ENCODE measurements at places on chromosomes 7 and 10.

GRCh38 chr7:1963575-1963974 lies 269.2 kb downstream of the MAD1L1 start:
- DNase-seq = no peak

GRCh38 chr7:34207810-34208209 lies 302.5 kb downstream of the BMPER start:
- no peak for DNase-seq

DNA sequence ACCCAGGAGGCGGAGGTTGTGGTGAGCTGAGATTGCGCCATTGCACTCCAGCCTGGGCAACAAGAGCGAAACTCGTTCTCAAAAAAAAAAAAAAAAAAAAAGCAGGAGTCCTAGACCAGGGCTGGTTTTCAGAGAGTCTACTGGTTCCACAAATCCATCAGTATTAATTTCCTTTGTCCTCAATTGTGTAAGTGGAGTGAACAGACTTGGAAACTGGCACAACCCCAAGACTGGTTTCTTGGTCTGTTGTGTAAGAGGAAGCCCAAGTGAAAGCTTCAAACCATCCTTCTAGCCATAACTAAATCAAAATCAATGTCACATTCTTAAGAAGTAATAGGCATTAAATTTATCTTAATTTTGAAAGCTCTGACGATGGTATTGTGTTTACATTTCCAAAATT lies 213.6 kb downstream of the DGKI start:
- no peak for DNase-seq

- no peak for DNase-seq
These were observed 42.9 kb upstream of the ABI1 start for GRCh38 chr10:26903431-26904217.

- no peak for DNase-seq
These were observed 5.8 kb downstream of the ACSL5 start for GRCh38 chr10:112379635-112380296.

DNA sequence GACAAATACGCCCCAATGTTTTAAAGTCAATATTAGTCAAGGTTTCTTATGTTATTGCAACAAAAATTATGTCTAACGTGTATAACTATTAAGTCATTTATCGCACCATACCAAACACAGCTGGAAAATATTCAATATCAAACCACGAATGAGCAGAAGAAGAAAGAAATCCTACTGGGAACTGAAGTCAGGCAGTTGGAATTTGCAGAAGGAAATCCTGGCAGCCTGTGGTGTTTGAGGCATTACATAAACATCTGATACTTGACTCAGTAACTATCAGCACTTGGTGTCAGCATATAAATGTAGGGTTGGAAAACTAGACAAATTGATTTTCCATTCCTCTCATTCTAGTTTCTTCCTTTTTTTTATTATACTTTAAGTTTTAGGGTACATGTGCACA lies 83.4 kb upstream of the NUPR2 start:
- DNase-seq = no peak

- DNase-seq = peak; percentile 92
These were observed 34.4 kb upstream of the AGR3 start for GRCh38 chr7:16916105-16916639.

GRCh38 chr10:109663122-109663521 lies 260.2 kb downstream of the XPNPEP1 start:
- DNase-seq = no peak

DNA sequence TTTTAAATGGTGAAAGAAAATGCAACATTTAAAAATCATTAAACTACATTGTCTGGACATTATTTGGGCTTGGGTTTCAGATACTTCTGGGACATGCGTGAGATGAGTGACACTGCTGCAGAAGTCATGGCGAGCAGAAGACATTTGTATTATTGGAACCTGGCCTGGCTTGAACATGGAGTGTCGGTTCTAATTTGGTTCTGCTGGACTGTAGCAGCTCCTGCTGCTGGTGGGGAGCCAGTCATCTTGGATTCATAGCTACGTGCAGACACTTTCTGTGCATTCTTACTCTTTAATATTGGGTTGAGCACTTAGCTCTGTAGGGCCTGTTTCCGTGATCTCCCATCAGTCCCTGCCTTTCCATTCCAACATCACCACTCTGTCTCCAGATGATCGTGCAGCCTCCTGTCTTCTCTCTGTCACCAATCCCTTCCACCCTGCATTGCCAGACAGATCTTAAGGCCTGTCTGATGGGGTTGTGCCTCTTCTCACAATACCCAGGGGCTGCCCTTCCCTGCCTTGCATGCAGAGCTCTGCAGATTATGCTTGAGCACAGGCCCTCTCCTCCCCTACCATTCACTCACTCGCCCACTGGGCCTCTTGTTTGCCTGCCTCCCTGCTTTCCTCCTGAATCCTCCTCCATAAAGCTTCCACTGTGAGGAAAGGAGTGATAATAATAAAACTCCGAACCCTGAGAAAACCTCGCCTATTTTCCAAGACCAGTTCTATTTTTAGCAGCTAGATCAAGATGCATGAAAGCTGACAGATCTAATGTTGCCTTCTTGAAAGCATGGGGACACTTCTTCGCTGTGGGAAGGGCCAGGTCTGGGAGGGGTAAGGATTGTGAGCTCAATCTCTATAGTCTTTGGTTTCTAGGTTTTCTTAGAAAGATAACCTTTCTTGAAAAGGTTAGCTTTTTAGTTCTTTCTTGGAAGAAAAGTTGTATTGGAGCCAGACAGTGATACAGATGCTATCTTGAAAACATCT lies 32.9 kb downstream of the CELF2 start:
- no peak for DNase-seq

- no peak for DNase-seq
These were observed 31.3 kb upstream of the NCAPG2 start for GRCh38 chr7:158735935-158736334.

GRCh38 chr10:34121125-34121753 lies 693.9 kb downstream of the PARD3 start:
- no peak for DNase-seq
